Stimulated activated CD4-positive, alpha-beta T cell treated with anti-CD3 and anti-CD28 coated beads, Interleukin-1b, Interleukin-23, amount 100 ng/mL, for 1 hour (primary cell): ENCODE measurements at places on chromosomes 3 and 15.

DNA sequence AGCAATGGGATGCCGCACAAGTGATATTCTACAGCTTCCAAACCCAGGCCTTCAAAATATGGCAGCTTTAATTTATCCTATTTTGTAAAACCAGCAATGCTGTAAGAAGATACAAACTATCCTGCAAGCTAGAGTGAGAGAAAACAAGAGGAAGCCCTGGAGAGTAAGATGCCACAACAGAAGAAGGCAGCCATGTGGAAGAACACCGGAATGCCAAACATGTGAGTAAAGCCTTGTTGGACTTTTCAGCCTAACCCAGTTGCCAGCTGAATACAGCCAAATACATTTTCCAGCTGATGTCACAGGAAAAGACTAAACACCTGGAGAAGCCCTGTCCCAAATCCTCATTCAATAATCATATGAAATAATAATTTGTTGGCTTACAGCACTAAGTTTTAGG, 1115.1 kb upstream of the CADM2 start:
- no peak for DNase-seq

DNA sequence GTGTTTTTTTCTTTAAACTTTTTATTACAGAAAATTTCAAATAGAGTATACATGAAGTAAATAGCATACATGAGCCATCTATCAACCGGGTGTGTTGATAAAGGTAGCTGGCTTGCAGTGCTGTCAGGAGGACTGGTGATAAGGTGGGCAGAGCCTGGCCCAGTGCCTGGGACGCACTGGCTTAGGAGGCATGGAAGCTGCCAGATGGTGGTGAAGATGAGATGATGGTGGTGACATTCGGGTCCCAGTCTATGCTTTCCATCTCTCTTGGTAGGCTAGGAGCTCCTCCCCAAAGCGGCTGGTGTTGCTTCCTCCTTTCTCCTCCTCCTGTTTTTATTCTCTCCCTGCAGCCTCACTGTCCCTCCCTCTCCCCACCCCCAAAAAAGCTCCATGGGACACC, 101.7 kb downstream of the ADCY5 start:
- no peak for DNase-seq

DNA sequence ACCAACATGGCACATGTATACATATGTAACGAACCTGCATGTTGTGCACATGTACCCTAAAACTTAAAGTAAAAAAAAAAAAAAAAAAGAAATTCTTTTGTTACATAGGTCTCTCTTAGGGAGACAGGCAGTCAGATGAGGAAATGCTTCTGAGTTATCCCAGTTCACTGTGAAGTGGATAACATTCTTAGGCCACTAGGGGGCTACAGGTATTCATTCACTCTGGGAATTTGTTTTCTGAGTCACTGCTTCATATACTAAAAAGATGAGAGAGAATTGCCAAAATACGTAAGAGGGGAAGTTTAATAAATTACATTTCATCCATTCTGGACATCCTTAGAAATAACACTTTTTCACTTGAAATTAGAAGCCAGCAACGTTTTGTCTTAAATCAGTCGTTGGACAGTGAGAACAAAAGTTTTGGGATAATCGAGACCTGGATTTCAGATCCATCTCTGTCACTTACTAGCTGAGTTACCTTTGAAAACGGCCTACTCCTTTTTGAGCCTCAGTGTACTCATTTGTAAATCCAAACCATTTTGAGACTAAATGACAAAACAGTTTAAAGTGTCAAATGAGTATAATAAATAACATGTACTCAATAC, 738.4 kb upstream of the ALCAM start:
- DNase-seq: no peak

GRCh38 chr3:37833302-37834186, 28.1 kb upstream of the CTDSPL start:
- DNase-seq: no peak

- DNase-seq: no peak
Measured at GRCh38 chr3:16388850-16389441, 123.9 kb downstream of the OXNAD1 start.

DNA sequence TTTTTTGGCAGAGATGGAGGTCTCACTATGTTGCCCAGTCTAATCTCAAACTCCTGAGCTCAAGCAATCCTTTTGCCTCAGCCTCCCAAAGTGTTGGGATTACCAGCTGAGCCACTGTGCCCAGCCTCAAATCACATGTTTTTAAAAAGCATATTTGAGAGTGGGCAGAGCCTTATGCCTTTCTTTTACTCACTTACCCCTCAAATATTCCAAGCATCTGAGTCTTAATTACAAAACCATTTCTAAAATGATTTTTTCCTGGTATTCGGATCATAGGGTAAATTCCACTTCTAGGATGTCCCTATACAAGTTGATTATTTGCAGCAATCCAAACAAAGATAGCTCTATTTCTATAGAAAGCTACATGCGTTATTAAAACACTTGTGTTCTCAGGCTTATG, 106.1 kb downstream of the RFTN1 start:
- no peak for DNase-seq

DNA sequence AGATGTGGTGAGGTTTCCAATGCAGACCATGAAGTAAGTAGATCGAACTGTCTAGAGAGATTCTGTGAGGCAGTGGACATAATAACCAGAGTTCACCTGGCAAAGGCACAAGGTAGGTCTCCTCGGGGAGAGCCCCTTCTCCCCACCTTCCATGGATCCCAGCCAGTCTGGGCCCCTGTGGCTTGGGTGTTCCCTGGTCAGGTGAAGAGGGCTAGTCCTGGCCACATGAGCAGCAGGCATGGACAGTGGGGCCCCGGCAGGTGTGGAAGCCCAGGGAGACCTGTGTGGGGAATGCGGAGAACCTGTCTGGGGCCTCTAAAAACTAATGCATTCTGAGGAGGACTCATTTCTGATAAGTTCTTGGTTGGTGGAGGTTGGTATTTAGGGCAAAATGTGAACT, 241.4 kb upstream of the TRIM42 start:
- DNase-seq: no peak
